ENCODE measurements at places on chromosomes 16 and 17.

DNA sequence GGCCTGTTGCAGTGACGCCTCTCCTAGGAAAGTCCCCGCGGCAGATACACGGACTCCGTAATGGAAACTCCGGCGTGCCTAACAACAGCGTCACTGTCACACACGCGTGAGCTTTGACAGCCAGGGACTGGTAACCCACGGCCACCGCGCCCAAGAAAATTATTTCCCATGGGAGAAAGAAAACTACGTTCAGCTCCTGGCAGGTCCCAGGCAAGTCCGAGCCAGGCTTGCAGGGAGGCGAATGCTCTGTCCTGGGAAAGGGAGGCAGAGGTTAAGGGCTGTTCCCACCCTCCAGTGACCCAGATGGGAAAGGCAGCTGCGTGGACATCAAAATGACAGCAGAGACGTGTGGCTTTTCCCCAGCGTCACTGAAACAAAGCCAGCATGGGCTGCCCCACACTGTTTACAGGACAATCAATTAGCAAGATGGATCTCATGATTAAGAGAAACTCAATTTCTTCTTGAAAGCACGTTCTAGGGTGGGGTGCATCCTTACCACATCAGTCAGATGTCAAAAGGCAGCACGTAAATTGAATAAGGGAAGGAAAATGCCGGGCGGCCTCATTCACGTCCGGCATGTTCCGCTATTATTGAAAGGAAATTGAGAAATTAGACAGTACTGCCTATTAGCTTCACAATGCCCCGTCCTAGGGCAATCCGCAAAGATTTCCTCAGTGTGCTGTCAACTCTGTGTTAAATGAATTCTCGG is 82.5 kb downstream of the NXN start:
- DNase-seq: no peak

- peak; percentile 89 for DNase-seq
These were observed at the start of gene CMTM3 for GRCh38 chr16:66604376-66605176. CMTM3 (plus strand) TSS chr16:66604704; CDS start chr16:66604806, 102 bp downstream.

DNA sequence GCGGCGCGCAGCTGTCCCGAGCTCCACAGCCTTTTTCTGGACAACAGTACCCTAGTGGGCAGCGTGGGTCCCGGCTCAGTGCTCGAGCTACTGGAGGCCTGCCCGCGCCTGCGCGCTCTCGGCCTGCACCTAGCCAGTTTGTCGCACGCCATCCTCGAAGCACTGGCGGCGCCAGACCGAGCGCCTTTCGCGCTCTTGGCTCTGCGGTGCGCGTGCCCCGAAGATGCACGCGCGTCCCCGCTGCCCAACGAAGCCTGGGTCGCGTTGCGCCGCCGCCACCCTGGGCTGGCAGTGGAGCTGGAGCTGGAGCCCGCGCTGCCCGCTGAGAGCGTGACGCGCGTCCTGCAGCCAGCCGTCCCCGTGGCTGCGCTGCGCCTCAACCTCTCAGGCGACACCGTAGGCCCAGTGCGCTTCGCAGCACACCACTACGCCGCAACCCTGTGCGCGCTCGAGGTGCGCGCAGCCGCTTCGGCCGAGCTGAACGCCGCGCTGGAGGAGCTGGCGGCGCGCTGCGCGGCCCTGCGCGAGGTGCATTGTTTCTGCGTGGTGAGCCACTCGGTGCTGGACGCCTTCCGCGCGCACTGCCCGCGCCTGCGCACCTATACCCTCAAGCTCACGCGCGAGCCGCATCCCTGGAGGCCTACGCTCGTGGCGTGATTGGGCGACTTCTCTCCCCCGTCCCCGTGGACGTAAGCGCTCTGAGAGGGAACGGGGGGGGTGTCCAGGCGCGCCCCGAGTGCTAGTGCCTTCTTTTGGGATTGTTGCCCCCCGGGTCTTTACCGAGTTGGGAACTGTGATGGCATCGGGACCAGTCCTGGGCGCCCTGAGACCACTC is 1.2 kb upstream of the HSF4 start:
- no peak for DNase-seq

- no peak for DNase-seq
These were observed 46.0 kb downstream of the RNF112 start for GRCh38 chr17:19457046-19457445.

- DNase-seq: peak; percentile 4
These were observed 165.4 kb downstream of the AIPL1 start for GRCh38 chr17:6269478-6269877.

DNA sequence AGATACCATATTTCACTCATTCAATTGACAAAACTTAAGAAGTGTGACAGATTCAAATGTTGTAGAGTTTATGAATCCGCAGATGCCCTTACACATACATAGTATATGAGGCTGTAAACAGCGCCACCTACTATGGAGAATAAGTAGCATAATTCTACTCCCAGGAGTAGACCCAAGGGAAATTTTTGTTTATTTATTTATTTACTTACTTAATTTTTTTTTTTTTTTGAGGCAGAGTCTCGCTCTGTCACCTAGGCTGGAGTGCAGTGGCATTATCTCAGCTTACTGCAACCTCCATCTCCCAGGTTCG is 35.5 kb downstream of the GAN start:
- no peak for DNase-seq

GRCh38 chr16:8892101-8892575 is 10.0 kb downstream of the LITAFD start:
- no peak for DNase-seq

DNA sequence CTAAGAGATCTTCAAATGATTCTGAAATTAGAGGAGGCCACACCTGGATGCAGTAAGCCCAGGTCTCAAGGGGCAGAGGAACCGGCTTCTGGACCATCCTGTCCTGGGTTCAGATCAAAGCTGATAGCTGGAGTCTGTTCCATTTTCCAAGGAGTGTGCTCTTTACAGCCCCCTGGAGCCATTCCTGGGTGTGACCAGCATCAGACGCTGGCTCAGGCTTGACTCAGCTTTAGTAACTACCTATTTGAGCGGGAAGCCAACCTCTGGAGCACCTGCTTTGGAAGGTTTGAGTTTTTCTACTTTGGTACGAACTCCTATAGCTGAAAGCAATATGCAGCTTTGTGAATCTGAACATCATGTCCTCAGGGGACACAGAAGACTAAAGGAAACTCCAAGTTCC is 12.9 kb upstream of the BBS2 start:
- DNase-seq: no peak

GRCh38 chr17:37475731-37476420 is 13.8 kb upstream of the DUSP14 start:
- no peak for DNase-seq

DNA sequence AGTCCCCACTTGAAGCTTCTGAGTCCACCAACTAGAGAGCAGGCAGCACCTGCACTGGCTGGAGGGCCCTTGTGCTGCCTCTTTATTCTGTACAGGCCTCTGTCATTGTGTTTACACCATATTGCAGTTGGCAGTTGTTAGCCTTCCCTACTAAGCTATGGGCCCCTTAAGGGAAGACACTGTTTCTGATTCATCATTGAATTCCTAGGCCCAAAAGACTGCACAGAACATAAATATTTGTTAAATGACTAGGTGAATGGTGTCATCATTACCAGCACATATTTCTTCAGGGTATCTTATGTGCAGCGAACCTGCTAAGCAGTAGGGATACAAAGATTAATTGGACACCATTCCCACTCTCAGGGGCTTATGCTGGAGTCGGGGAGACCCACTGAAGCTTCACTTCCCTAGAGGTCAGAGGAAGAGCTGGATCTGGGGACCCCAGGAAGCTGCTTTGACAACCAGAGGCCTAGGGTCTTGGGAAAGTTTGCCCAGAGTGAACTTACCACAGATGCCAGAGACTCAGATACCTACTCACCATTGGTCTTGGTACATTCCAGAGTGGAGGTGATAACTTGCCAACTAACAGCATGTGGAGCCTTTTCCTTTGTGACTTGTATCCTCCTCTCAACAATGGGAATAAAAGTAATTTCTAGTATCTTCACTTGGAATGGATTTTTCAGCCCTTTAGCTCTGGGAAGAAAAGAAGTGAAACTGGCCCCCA is 28.7 kb upstream of the DDX52 start:
- DNase-seq: no peak

GRCh38 chr17:42577140-42577531 is 393 bp downstream of the PSMC3IP start:
- no peak for DNase-seq

DNA sequence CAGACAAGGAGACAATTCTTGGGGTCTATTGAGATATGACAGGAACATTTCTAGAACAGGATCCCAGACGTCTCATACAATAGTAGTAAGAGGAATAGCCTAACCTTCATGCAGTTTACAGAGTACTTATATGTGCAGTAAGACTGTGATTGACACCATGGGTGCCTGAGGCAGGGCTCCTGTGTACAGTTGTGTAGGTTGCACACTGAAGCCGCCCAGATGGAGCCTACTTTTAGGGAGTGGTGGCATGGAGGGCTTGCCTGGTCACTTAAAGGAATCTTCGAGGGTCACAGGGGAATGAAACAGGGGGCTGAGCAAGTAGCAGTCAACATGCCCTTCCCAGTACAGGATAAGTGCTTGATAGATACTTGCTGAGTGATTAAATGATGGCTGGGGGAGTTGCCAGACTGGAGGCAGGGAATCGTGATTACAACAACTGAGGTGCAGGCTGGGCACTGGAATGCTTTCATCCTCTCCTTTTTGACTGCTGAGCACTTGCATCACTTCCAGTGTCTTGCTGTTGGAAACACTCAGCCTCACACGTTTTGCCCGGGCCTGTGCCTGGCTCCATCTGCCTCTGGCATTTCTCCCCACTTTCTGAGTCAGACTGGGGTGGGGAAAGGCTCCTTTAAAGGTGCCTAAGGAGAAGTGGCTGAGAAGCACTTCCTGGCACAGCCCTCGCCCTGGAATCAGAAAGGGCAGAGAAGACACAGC is 71.0 kb downstream of the COPRS start:
- no peak for DNase-seq

DNA sequence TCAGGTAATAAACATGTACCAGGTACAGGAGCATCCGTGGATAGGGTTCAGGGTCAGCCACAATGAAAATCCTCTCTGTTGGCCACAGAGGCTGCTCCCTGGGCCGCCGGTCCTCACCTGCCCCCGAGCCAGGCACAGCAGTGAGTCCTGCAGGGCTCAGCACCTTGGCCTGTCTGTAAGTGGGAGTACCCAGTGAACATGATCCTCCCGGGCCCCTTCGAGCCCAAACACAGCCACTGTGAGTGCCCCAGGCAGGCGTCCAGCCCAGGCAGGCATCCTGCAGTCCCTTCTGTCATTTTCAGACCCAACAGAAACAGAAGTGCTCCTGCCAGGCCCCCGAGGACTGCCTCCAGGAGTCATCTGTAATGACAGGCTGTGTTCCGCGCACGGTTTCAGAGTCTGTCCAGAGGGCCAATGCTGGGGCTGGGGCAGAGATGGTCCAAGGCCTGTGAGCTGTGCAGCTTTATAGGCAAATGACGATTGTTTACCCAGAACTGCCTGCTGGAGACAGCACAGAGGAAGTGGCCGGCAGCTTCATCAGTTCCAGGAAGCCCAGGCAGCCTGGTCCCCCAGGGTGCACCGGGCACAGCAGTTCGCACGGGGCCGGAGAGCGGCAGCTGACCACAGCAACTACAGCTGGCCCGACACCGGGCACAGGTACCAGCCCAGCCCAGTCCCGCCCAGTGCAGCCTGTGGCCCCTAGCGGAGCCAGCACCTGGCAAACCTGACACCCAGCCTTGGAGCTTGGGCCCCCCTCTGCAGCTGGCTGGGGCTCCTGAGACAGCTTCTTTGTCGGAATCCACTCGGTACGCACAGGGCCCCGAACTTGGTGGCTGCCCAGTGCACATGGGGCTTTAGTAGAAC is 13.2 kb downstream of the SLC7A5 start:
- no peak for DNase-seq

DNA sequence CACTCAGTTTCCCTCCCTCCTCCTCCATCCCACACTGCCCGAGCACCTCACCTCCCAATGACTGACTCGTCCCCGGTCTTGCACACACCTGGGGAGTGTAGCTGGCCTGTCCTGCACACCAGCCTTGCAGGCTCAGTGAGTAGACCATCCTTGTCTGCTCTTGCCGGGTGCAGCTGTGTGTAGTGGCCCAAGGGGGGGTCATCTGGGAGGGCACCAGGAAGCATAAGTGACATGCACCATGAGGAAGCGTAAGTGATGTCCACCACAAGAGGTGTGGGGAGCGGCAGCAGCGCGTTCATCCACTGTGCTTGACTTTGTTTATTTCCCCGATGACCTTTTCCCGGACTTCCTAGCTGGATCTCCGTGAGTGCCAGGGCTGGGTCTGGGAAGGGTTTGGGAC is 45.5 kb upstream of the CDR2 start:
- DNase-seq: no peak

DNA sequence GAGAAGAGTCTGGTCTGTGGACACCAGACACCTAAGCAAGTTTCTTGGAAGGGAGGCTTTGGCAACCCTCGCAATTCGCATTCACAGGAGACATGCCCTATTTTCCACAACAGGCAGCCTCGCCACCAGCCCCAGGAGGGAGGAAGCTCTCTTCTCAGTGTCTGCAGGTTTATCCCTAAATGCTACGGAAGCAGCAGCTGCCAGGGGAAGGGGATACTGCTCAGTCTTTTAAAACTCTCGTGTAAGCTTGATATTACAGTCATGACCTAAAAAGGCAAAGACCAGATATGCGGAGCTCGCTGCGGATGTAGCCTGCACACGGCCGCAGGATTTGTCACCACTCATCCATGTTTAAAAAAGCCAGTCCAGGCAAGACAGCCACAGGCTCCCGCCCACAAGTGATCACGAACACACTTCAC is 159.2 kb upstream of the RPH3AL start:
- no peak for DNase-seq

- no peak for DNase-seq
These were observed 5.7 kb downstream of the ENO3 start for GRCh38 chr17:4956493-4957061.

DNA sequence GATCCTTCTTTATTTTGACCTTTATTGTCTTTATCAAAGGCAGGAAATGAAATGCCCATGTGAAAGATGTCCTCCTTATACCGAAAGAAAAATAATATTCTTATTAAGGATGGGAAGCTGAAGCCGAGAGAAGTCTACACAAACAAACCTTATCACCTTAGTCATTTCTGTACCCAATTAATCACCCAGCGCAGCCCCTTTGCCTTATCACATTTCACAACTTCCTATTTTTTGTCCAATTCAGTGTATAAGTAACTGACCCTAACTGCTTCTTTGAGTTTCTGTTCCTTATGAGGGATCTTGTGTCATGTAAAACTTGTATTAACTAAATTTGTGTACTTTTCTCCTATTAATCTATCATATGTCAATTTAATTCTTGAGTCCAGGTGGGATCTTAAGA is 16.4 kb upstream of the CCL23 start:
- DNase-seq: no peak

DNA sequence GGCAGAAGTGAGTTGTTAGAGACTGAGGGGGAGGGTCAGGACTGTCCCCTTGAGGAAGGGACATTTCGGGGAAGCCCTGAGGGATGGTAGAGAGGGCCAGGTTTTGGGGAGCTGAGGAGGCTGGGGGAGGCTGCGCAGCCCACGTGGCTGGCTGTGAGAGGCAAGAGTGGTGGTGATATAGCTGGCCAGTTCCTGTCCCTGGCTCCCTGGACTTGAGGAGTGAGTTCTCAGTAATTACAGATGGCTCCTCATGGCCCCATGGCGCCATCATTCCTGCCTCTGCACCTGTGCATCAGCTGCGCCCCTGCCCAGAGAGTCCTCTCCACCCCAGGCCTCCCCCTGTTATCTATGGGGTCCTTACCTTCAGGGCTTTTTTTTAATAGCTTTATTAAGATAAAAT is 30.3 kb downstream of the MPRIP start:
- no peak for DNase-seq

GRCh38 chr16:11501632-11502031 is 85.1 kb downstream of the LITAF start:
- no peak for DNase-seq

GRCh38 chr16:83568345-83568744 is 239.4 kb upstream of the HSBP1 start:
- no peak for DNase-seq
